ENCODE measurements at places on chromosomes 6 and 20. TPM values are rescaled to one million over a fixed set of nuclear protein-coding genes. Genes with fewer than 3 reads are reported as not detected.

GRCh38 chr20:53734006-53734688 lies 140.5 kb upstream of the ZNF217 start:
- no peak for DNase-seq

GPSM3 gene
- total RNA-seq = 0.40 TPM

PRSS35 gene
- not detected for total RNA-seq

ENPP3 gene
- 0.65 TPM for total RNA-seq

DNA sequence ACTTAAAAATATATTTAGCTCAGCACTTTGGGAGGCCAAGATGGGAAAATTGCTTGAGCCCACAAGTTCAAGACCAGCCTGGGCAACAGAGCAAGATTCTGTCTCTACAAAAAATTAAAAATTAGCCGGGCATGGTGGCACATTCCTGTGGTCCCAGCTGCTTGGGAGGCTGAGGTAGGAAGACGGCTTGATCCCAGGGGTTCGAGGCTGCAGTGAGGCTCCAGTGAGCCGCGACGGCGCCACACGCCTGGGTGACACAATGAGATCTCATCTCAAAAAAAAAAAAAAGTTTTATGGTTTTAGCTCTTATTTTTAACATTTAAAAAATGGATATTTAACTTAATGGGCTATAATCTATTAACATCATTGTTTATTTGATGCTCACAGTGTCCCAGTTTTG lies 97.2 kb upstream of the RIPOR2 start:
- no peak for DNase-seq

DNA sequence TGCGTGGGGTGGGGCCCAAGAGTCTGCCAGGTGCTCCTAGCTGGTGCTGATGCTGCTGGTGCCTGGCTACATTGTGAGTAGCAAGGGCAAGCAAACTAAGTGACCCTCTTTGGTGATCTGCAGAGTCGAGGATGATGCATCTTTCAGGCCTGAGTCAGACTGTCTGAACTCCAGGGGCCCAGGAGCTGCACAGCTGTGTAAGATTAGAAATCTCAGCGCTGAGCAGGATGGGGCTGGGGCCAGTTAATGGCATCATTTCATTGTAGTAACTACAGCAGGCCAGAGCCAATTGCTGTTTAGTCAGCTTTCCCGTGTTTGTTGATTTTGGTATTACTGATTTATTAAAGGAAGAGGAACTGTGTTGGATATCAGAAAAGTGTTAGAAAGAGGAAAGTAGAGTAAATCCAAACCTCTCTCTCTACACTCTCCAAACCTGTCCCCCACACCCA lies 365.2 kb downstream of the PAX1 start:
- no peak for DNase-seq

ELOVL4 gene
- total RNA-seq = 1.4 TPM

- no peak for DNase-seq
Observed at GRCh38 chr6:45956663-45957062, 59.0 kb downstream of the CLIC5 start.

DNA sequence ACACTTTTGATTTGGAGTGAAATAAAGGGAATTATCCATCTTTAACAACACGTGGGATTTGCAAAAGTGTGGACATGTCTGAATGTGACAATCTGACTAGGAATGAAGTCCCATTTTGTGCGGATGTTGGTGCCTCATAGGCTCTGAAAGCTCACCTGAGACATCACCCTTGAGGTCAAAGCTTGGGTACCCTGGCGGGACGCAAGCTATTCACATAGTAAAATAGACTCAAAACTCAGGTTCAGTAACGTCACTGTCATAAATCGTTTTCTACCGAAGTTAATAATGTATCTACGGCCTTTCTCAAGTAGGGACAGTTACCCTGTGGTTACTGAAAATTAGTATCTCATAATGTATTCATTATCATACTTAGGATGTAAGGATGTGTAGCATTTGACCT lies 61.8 kb downstream of the AKAP12 start:
- no peak for DNase-seq

- no peak for DNase-seq
Observed at GRCh38 chr6:82372656-82373055, 9.0 kb downstream of the TPBG start.

GRCh38 chr6:4362326-4362725 lies 227.0 kb upstream of the ECI2 start:
- no peak for DNase-seq

CCM2L gene
- total RNA-seq = 0.35 TPM

- DNase-seq = peak; percentile 90
Observed at GRCh38 chr6:156617376-156617775, 159.8 kb upstream of the ARID1B start.

DNA sequence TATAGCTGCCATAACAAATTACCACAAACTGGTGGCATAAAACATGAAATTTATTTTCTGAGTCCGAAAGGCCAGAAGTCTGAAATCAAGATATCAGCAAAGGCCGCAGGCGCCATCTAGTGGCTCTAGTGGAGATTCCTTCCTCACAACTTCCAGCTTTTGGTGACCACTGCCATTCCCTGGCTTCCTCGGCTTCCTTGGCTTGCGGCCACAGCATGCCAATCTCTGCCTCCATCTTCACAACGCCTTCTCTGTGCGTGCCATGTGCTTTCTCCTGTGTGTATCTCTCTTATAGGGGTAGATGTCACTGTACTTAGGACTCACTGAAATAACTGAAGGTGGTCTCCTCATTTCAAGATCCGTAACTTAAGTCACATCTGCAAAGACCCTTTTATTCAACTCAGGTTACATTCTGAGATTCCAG lies 5.4 kb upstream of the PLAGL1 start:
- peak; percentile 61 for DNase-seq

GRCh38 chr6:29510202-29510601 lies 22.4 kb upstream of the MAS1L start:
- DNase-seq = no peak

- no peak for DNase-seq
Observed at GRCh38 chr6:130676077-130676772, 151.0 kb upstream of the SMLR1 start.
